Right ventricle myocardium inferior (tissue), 1 donor: ENCODE measurements at places on chromosomes 2 and 18.
A peak's percentile ranks its signal among the peaks of the same experiment; 100 is the strongest.

DNA sequence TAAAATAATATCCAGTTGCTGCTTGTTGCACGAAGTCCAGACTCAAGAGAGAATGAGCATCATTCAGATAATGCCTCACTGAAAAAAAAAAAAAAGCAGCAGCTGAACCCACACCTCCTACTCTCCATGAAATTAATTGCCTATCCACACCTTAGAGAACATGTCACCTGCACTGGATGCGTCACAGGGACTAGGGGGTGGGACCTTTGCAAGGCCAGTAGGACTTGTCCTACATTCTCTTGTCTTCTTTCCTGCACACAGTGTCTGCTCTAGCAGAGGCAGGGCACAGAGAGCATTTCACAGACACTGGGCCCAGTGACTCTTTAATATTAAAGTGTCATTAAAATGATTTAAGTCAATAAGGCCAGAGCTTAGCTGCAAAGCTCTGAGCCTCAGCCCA, at the start of gene ABCA12:
ABCA12 (minus strand) TSS at position 148 of the 400 bp plus-strand sequence. CDS start 418 bp downstream, outside the sequence.
- DNase-seq, result no peak

DNA sequence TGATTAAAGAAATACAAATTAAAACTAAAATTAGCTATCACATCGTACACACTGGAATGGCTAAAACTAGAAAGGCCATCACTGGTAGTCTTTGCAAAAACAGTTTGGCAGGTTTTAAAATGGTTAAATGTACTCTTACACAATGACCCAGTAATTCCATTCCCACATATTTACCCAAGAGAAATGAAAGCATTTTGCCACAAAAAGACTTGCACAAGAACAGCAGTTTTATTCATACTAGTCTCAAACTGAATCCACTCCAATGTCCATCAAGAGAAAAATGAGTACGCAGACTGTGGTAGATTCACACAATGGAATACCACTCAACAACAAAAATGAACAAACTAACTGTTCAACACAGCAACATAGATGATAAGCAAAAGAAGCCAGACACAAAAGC, 29.1 kb downstream of the SP140L start:
- no peak for DNase-seq

GRCh38 chr2:176648700-176649297, 379.6 kb downstream of the MTX2 start:
- no peak for DNase-seq

DNA sequence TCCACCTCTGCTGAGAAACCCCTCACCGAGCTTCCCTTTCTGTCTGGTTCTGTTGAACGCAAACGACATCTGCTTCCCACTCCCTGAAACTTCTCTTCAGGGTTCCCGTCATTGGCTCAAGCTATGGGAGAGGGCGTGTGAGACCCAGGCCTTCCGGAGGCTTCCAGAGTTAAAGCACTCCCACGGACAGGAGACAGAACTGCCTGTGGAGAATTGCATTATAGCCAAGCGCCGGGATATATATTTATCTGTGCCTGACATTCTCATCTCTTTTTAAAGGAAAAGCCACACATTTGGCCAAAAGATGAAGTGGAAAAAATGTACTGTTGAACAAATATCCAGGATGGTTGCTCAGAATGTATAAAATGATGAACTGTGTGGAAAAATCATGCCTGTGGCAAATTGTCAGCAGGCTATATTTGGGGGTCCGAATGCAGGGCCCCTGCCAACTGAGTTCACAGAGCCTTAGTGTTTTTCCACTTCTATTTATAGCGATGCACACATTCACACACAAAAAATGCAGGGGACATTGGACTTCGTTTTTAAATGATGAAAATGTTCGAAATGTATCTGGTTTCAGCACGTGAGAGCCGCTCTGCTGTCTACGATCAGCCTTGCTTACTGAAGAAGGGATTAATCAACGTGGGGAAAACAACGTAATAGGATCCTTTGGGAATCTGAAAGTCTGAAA, 59.5 kb downstream of the E2F6 start:
- no peak for DNase-seq

DNA sequence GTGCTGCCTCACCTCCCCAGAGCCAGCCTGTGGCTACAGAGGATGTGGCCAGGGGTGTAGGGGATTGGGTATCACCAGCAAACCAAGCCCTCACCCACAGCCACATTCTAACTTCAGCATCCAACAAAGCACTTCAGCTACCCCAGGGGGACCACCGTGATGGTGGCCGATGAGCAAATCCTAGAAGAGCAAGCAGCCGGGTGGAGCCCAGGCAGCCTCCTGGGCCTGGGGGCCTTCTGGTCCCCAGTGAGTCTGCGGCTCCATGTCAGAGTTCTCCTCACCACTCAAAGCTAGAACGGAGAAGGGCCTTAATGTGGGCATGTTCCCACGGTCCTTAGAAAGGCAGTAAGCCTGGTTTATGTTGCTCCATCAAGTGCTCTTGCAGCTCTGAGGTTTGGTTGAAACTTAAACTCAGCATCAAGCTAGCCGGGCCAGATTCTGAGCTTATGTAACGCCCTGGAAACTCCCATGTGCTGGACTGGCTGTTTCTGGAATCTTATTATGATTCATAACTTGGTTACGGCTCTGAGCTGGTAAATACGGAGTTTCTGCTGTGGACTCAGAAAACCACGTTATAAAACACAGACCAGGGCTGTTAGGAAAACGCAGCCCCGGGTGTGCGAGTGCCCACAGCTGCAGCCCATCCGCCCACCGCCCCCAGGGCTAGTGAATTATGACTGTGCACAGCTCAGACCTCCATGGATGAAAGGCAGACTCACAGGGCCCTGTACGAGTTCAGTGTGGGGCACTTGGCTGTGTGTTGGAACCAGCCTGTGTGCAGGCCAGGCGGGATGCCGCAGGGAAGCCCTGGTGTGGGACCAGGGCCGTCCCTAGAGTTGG, 99.8 kb downstream of the SEPTIN10 start:
- DNase-seq, result no peak

- no peak for DNase-seq
Measured at GRCh38 chr2:70941701-70942100, 6.0 kb downstream of the ATP6V1B1 start.

DNA sequence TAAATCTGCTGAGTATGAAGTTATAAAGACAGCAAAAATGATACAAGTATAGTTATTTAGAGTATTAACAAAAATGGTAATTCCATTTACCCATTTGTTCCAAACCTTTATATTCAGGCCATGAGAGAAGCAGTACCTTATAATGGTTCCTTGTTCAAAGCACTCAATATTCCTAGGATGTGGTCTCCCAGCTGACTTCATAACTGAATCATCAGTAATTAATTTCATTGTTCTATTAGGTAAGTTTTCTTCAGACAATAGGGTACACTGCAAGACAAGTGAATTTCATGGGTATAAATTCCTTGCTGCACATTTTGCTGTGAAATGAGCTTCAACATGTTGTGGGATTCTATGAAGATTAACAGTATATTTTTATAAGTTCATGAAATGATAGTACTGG, 550.8 kb upstream of the ZEB2 start:
- DNase-seq, result no peak

GRCh38 chr2:61694312-61695274, 156.4 kb upstream of the XPO1 start:
- peak; percentile 98 for DNase-seq

DNA sequence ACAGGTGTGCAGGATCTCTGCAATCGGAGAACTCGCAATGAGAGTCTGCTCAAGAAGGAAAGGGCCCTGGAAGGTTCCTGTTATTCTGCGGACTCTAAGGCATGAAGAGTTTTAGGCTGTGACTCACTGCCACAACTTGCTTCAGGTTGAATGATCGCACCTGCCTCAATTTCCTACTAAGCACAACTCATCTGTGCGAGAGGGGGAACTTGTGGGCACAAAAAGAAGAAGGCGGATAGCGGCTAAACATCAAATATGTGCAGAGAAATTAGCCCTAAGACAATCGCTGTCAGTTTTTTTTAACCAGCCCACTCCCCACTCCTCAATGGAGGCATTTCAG, 14.0 kb upstream of the CREG2 start:
- DNase-seq, result no peak

GRCh38 chr2:128415779-128416061, 97.1 kb upstream of the HS6ST1 start:
- DNase-seq, result no peak

- no peak for DNase-seq
Measured at GRCh38 chr2:73705091-73705490, 32.1 kb downstream of the TPRKB start.

- DNase-seq, result no peak
Measured at GRCh38 chr18:58178511-58178910, 134.5 kb downstream of the NEDD4L start.

DNA sequence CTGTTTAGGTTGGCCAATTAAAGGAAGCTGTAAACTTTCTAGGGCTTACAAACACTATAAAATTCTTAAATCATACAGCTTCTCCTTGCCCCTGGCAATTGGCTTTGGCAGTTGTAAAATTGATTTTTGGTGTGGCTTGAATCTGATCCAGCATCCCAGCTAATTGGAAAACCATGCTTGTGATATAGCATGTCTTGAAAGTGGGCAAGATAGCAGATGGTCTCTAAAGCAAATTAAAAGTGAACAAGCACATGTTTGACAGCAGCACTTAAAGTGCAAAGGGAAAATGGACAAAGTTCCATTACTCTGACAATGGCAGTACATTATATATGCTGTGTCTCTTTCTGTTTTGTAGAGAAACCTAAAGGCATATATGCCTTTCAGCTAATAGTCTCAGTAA, 302.9 kb upstream of the NXPH2 start:
- no peak for DNase-seq

DNA sequence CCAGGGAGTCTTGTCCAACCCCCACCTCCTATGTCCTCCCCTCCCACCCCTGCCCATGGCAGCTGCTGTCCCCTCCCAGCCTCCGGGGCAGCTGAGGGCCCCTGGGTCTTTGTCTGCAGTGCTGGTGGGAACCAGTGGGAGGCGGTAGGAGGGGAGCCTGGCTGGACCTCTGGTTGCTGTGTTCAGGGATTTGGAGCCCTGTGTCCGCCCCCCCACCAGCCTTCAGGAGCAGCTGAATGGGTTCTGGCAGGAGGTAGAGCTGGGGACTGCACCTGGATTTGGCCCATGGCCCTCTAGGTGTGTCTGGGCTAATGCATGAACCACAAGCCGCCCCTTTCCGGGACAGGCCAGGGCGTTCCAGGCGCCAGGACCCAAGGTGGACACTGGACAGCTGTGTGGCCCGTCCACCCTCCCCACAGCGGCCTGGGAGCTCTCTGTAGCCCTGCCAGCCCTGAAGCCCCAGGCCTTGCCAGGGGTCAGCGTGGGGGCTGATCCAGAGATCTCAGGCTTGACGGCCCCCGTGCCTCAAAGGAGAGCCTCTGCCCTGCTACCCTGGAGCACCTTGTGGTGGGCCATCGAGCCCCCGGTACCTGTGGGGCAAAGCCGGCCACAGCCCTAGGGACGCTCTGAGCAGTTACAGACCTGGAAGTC, 25.4 kb downstream of the GPC1 start:
- peak; percentile 37 for DNase-seq

DNA sequence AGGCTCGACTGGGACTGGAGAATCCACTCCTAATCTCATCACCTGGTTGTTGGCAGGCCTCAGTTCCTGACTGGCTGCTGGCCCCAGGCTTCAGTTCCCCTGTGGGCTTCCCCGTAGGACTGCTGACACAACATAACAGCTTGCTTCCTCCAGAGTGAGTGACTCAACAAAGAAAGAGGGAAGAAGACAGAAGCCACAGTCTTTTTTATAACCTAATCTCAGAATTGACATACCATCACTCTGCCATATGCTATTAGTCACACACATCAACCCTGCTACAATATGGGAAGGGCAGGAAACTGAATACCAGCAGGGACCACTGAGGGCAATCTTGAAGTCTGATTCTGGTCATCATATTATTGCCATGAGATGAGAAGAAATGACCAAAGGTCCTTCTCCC, 76.8 kb upstream of the SLC14A2 start:
- no peak for DNase-seq

DNA sequence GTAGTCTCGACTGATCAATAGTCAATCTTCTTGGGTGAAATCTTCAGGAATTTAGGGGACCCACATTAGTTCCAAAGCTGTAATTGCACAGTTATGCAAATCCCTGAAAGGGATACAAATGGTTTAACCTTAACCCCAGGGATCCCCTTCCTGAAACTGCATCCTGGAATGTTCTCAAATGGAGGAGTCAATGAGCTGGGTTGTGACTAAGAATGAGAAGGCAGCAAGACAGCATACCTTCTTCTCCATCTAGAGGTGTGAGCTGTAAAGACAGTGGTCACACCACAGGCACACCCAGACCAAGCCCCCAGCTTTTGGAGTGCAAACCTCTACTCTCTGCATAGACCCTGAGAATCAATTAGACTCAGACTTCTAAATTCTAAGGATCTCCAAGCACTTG, 164.7 kb upstream of the MEIS1 start:
- DNase-seq, result no peak

- no peak for DNase-seq
Measured at GRCh38 chr2:169330555-169331198, 31.7 kb downstream of the LRP2 start.

- no peak for DNase-seq
Measured at GRCh38 chr2:96391153-96391827, 55.7 kb downstream of the NCAPH start.

GRCh38 chr2:21261591-21261990, 137.8 kb downstream of the TDRD15 start:
- DNase-seq, result no peak
